ENCODE measurements at places on chromosomes 11 and 22.

DNA sequence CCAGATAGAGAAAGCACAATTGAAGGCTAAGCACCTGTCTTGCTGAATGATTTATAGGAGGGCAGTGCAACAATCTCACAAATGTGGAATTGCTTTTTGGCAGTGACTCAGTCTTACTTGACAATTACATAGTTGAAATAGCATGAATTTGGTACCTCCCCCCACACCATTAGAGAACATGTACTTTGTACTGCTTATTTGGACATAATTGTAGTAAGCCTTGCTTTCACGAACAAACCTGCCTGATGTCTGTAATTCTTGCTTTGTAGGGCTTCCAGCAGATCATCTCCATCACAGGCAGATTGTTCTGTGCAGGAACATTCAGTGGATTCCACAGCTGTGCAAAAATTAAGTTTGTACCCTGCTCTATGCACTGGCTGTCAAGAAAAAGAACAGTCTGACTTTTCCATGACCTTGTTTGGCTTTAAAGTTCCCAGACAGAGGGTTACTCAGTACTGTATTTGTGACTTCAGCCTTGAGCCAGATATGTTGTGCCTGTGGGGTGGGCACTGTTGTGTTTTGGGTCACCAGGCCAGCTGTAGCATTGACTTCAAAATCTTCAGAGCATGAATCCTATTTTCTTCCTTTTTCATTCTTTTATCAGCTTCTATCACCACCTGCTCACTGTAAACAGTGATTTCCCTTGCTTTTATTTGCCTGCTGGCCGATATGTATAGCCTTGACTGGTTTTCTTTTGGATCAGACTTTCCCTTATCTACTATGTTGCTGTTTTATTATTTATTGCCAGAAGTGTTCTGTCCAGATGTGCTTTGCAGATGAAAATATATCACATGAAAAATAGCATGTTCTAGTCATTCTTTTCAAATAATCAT lies 941.0 kb upstream of the CHORDC1 start:
- DNase-seq, result no peak

DNA sequence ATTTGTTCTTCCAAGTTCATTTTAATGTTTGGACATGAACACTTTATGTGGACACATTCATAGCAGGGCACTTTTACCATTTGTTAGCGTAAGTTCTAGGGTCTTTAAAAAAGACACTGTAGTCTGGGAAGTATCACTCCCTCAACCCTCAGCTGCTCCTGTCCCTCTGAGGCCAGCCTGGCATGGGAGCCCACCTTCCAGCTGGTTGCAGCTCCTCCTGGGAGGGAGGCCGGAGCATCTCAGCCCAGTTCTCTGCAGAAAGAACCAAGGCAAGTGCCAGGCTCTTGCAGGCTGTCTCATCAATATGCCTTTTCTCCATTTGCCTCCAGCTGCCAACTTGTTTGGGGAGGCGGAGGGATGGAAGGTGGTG lies 150.6 kb downstream of the OPCML start:
- DNase-seq, result no peak

DNA sequence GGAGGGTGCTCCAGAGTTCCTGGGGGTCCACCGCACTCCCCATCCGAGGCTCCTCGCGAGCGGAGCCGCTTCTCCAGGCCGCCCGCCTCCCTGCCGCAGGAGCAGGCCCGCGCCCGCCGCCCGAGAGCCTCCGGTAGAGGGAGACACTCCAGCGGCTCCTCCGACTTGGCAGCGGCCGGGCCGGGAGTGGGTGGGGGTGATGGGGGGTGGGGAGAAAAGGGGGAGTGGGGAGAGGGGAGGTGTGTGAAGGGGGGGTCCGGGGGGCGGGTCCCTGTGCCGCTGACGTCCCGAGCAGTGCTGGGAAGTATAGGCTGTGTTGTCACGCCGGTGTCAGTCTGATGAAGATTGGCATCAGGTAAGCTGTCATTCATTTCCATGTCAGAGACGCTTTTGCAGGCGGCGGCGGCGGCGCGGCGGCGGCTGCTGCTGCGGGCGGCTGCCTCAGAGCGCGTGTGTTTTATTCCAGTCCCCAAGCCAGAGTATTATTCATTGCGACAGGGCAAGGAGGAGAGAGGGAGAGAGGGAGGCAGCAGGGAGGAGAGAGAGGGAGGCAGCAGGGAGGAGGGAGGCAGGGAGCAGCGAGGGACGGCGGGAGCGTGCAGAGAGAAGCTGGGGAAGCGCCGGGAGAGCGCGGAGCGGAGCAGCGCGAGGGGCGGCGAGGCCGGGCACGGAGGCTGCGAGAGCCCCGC lies at the start of gene PKNOX2:
PKNOX2 (plus strand) TSS at position 330 of the 689 bp plus-strand sequence. CDS start 186,555 bp downstream, outside the sequence.
- peak; percentile 77 for DNase-seq

DNA sequence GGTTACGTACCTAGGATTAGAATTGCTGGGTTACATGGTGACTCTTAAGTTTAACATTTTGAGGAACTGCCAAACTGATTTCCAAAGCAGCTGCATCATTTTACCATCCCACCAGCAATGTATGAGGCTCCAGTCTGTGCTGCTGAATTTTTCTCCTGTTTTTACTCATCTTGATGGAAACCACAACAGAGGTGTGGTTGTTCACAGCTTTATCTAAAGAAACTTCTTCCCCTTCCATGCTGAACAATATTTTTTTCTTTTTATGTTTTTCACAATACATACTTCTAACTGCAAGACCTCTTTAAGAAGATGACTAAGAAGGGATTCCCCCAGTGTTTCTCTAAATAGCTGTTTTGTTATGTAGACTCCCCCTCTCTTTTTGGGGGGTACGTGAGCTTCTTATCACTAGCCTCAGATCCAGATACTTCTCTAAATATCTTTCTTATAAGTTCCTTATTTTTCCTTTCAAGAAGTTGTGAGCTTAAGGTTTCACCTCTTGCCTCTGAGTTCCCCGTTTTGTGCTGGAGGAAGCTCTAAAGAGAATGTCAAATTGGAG lies 24.0 kb downstream of the TCP11L1 start:
- no peak for DNase-seq

DNA sequence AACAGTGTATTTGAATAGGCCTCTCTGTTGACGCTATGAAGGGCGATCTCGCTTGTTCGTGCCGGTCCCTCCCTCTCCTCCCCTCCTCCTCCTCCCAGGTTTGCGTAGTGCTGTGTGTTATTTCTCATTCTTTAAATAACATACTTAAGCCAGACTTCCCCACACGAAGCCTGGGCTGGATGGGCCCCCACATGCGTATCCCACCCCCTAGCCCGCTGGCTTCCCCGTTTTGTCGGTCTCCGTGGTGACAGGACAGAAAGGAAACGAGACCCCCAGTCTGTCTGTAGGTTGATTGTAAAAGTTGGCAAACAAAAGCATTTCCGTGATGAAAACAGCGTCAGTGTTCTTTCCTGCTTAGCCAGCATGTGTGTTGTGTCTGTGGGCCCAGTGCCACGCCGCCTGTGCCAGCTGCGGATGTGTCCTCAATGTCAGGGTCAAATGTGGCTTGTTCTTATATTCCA lies 27.3 kb downstream of the FAM118A start:
- DNase-seq, result peak; percentile 26

DNA sequence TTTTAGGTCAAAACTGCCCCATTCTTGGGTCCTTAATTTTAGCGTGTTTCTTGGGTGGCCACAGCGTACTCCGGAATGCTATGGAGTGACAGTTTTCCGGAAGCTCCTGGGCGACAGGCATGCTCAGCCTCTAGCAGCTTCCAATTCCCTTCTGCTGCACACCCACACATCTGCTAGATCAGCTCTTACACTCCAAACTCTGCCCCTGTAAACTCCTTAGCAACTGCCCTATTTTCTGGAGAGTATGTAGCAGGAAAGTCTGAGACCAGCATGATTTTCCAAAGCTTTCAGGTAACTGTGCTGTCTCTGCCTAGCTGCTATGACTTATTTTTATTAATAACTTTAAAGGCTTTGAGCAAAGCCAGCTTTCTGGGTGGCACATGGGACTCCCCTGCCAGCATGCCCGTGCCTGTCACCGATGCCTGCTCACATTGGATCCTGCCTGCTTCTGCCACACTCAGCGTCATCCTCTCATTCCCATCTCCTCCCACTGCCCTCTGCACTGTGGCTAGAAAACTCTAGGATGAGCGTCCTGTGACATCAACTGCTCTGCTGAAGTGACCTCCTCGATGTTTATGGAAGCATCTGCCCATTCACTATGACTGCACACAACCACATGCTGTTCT lies 17.3 kb downstream of the TOLLIP start:
- no peak for DNase-seq

DNA sequence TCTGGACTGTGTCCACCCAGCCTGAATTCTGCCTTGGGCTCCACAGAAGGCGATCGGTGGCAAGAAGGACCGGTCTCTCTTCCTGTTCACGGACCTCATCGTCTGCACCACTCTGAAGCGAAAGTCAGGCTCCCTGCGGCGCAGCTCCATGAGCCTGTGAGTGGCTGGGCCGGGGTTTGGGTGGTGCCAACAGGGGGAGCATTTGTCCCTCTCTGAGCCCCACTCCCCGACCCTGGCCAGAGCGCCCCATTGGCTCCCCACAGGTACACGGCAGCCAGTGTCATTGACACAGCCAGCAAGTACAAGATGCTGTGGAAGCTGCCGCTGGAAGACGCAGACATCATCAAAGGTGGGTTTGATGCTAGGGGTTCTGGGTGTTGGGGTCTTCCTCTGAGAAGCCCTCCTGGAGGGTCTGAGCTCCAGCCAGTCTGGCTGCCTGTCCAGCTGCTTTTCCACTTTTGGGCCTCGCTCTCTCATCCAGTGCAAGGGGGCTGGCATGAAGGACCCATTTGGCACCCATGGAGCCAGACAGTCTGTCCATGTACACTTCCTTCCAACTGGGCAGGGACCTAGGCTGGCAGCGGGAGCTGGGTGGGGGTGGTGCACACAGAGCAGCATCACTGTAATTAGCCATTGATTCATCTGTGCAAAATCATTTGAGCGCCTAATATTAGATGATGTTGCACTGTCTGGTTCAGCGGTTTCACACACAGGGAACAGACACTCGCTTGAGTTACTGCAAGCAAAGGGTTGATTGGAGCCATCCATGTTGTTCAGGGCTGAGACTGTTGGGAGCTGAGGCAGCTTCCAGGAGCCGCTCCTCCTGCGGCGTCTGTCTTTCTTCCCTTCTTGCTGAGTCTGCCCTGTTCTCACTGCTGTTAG lies 19.0 kb upstream of the RELT start:
- DNase-seq, result no peak

- no peak for DNase-seq
These were observed 224.0 kb upstream of the B3GAT1 start for GRCh38 chr11:134636071-134636470.

DNA sequence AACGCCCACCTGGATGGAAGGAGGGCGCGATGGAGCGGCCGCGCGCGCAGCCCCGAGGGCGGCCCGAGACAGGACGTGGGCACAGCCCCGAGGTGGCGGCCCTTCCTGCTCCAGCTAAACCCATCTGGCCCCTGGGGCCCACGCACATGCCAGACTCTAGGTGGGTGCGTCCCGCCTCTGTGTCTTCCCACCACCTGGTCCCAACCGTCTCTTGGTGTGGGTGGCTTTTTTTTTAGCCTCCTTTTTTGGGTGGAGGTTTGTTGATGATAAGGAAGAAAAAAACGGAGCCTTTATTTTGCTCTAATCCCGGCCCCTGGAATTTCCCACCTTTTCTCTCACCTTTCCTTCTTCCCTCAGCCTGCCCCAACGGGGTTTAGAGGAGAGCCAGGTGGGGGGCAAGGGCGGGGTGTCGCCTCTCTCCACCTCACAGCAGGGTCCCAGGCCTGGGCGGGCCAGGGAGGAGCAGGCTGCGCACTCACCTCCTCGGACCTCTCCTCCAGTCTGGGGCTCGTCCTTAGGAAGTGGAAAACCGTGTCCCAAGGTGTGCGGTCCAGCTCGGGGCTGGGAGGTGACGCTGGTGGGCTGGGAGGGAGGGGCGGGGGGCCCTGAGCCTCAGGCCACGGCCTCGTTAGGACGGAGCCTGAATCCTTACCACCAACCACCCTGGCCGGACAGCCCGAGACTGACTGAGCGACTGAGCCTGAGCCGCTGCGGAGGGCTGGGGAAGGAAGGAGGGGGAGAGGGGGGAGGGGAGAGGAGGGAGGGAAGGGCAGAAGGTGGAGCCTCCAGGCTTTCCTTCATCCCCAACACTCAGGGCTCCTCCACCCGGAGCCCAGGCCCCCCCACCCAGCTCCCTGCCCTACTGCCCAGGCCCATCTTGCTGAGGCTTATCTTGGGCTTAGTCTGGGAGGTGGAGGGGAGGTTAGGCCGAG lies at the start of gene SOX10:
SOX10 (minus strand) TSS at position 696 of the 932 bp plus-strand sequence. CDS start 771 bp downstream, outside the sequence.
- no peak for DNase-seq

GRCh38 chr11:110026858-110027626 lies 66.2 kb upstream of the ZC3H12C start:
- DNase-seq, result no peak

- DNase-seq, result no peak
These were observed 37.2 kb upstream of the ACER3 start for GRCh38 chr11:76823481-76824028.

- DNase-seq, result peak; percentile 61
These were observed 2.5 kb upstream of the TPST2 start for GRCh38 chr22:26592421-26592891.

- no peak for DNase-seq
These were observed 26.9 kb upstream of the ANO5 start for GRCh38 chr11:22165759-22166513.

DNA sequence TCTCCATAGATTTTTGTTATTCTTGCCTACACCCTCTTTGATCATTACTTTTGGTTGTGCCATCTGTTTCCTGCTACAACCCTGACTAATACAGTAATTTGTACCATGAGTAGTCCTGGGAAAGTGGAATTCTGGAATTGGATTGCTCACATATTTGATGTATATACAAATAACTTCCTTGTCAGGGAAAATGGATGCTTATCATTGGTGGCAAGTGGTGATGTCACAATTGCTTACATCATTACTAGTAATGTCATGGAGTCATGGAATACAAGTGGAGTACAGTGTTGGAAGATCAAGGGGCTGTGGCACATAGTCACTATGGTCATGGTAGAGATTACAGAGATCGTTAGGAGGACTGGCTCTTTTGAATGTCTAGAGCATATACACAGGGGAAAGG lies 24.4 kb downstream of the AASDHPPT start:
- DNase-seq, result no peak

GRCh38 chr11:80167766-80168165 lies 726.9 kb upstream of the TENM4 start:
- DNase-seq, result no peak

- DNase-seq, result peak; percentile 47
These were observed at the start of gene NCF4 for GRCh38 chr22:36860821-36861659. Gene NCF4 (plus strand): TSS chr22:36861006. CDS start chr22:36861172, 166 bp downstream.

DNA sequence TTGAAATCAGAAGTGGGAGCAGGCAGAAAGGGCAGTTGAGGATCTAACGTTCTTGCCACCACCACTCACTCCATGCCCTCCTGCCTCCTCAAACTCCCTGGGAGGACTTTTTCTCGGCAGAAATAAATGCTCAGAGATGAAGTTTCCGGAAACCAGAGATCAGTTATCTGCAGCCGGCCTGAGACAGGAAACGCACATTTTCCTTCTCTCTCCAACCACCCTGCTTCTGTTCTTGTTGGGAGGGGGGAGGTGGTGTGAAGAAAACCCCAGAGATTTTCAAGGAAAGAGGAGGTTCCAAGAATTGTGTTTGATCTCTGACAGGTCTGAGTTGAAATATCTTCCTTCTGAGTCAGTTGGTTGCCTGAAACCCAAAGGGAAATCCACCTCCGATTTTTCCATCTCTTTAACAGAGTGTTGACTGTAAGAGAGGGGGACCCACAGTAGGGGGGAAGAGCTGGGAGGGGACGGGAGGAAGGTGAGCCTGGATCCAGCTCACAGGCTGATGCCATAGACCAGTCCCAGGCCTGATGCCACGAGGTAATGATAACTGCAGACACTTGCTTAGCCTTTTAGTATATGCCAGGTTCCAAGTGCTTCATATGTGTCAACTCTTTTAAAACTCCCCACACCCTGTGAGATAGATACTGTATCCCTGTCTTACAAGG lies 100.8 kb downstream of the TRAF6 start:
- DNase-seq, result no peak
